ENCODE measurements at places on chromosomes 2 and 18.

DNA sequence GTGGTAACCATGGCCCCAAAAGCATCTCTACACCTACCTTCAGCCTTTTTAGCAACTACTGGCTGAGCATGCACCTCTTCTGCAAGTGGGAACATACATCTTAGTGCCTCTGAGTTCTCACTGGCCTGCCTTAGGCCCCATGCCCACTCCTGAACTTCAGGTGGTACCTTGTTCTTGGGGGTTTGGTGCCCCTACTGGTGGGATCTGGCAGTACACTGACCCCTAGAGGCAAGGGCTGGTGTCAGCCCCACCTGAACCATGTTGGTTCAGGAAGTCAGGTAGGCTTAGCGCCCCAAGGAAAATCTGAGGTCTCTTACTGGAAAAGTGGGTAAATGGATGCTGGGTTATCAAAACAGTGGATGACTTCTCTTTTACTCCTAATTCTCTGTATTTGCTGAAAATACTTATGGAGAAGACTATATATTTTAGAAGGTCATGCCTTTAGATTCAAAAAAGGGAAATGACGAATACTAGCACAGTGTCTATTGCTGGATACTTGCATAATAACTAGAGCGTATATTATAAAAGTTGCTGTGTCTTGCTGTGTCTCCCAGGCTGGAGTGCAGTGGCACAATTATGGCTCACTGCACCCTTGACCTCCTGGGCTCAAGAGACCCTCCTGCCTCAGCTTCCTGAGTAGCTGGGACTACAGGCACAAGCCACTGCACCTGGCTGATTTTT is 84.6 kb downstream of the RAB31 start:
- DNase-seq: peak; percentile 33

- DNase-seq: no peak
Observed at GRCh38 chr2:15048000-15048399, 415.5 kb downstream of the LRATD1 start.

- no peak for DNase-seq
Observed at GRCh38 chr2:216839688-216840087, 20.2 kb downstream of the TNP1 start.

DNA sequence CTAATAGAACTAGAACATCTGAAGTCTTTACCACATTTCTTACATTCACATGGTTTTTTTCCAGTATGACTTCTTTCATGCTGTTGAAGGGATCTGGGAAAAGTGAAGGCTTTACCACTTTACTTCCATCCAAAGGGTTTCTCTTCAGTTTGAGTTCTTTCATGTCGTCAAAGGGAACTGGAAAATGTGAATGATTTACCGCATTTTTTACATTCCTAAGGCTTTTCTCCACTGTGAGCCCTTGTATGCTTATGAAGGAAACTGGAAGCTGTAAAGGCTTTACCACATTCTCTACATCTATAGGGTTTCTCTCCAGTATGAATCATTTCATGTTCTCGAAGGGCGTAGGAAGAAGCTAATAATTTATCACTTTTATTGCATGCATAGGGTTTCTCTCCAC is 46.7 kb downstream of the NBEAL1 start:
- DNase-seq: no peak

DNA sequence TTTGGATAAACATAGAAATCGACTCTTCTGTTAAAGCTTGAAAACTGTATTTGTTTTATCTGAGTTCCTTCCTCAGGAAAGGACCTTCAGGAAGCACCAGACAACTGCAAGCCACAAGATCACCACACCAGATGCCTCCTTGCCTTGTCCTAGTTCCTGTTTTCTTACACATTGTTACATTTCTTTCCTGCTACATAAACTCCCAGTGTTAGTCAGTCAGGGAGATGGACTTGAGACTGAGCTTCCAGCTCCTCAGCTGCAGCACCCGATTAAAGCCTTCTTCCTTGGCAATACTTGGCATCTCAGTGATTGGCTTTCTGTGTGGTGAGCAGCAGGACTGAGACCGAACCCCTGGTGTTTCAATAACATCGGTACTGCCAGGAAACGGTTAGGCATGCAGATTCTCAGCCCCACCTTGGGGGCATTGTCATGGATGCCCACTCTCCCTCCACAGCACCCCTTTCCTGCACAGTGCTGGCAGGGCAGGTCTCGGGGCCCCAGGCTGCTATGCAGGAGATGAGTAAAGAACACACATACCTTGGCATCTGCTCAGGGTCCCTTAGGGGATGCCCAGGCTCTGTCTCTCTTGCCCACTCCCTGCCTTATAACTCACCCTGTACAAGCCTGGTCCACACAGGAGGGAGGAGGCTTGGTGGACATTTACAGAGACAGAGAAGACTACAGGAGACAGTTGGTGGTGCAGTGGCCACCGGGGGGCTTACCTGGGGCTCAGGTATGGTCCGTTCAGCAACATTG is 32.6 kb downstream of the ANKMY1 start:
- DNase-seq: no peak

GRCh38 chr2:54709336-54709809 is 14.1 kb upstream of the EML6 start:
- DNase-seq: no peak

- no peak for DNase-seq
Observed at GRCh38 chr2:2233171-2233826, 97.8 kb downstream of the MYT1L start.

- no peak for DNase-seq
Observed at GRCh38 chr2:147543056-147543455, 301.8 kb upstream of the ACVR2A start.

DNA sequence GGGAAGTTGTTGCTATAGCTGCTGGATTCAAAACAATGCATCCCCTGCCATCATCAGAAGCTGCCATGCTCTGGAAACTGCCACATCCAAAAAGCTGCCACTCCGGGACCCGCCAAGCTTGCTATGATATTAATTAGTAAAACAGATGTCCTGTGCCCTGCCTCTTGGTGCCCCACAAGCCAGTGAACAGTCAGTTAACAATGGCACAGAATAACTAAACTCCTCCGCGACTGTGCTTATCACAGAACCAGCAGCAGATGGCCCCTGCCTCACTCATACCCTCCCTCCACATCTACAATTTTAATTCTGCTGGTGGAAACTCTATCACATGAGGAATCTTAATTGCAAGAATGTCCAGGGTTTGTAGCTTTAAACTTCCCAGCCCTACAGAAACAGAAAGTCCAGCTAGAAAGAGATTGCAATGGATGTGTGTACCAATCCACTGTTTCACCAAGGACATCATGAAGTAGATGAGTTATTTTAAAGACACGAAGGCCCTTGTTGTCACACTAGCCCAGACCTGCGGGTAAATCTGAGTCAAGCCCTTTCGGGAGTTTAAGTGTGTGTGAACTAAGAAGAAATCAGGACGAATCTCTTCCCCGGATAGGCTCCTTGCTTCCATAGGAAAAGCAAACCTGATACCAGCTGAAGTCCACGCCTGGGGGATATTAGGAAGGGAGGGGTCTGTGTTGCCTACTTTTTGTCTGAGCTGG is 7.4 kb upstream of the ACYP2 start:
- no peak for DNase-seq

- DNase-seq: no peak
Observed at GRCh38 chr2:68189991-68190784, 32.5 kb downstream of the PNO1 start.

DNA sequence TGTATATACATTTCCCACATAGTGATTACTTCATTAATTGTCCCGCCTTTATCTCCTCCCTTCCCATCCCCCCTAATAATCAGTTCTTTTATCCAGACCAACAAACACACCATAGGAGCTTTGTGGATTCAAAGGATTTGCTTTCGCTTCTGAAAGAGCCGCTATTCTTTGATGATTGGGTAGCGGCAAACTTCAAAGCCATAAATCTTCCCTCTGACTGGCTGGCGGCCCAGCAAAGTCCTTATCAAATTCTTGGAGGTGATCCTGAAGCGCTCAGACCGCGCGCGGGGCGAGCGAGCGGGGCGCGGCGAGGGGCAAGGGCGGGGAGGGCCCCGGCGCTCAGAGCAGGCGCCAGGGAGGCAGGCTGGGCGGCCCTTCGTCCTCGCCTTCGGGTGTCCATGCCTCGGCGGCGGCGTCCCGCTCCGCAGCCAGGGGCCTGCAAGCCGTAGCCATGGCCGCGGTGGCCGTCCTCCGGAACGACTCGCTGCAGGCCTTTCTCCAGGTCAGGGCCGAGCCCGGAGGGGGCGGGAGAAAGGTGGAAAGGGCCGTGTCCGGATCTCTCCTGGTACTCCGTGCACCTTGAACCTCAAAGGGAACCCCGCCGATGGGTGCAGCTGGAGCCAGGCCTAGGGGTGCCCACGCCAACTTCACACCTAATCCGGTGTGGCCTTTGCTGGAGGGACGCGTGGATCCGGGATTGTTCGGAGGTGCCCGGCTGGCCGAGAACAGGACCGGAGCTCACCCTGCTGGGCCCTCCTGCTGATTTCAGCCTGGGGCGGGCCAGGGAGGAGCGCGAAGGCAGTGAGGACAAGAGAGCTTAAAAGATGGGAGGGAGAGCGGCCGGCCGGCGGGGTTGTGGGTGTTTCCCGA is at the start of gene SP5:
TSS of gene SP5 (plus strand) at position 276 of the 870 bp plus-strand sequence. CDS start at position 452, 176 bp downstream.
- peak; percentile 15 for DNase-seq

GRCh38 chr2:189601043-189601442 is 20.5 kb upstream of the SLC40A1 start:
- no peak for DNase-seq

DNA sequence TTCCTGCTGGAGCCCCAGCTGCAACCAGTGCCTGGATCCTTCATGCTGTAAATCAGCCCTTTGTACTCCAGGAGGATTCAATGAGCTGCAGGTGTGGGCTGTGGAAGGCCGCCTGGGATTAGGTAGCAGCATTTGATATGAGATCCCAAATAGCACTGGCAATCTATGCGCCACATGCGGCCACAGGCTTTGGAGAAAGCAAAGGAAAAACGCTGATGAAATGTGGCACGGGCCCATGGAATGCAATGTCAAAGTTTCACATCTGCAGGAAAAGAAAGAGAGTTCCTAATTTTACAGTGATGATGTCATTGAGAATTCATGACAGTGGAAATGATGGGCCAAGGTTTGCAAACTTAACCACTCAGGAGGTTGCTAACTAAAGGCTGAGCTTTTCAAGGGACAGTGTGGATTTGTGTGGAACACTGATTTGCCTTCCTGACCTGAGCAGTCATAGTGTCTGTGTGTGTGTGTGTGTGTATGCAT is 216.4 kb upstream of the OSR1 start:
- DNase-seq: no peak

DNA sequence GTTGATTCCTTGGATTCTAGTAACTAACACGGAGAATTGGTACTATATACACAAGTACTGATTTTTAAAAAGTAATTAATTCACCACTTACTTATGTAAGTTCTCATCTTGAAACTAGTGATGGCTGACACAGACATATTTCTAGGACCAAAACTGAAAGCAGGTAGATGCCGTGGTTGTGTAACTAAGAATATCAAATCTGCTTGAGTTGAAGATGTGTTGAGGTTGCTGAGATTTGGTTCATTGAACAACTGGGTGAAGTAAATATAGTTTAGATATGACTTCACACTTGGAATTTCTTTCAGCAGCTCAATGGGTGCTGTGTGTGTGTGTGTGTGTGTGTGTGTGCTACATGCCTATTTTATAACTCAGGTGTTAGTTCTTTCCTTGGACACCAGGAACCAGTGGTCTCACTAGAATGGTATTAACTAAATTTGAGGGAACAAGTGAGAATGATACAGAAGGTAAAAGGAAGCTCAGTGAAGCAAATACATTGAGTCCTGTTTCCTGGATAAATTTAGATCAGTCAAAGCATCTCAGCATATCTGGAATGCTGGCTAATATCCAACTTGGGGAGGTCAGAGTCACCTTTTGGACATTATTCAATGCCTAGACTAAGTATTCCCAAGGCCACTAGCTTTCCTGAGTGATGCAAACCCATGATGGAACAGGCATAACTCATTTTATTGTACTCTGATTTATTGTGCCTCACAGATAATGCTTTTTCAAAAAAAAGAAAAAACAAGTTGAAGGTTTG is 110.7 kb upstream of the ZEB2 start:
- no peak for DNase-seq

DNA sequence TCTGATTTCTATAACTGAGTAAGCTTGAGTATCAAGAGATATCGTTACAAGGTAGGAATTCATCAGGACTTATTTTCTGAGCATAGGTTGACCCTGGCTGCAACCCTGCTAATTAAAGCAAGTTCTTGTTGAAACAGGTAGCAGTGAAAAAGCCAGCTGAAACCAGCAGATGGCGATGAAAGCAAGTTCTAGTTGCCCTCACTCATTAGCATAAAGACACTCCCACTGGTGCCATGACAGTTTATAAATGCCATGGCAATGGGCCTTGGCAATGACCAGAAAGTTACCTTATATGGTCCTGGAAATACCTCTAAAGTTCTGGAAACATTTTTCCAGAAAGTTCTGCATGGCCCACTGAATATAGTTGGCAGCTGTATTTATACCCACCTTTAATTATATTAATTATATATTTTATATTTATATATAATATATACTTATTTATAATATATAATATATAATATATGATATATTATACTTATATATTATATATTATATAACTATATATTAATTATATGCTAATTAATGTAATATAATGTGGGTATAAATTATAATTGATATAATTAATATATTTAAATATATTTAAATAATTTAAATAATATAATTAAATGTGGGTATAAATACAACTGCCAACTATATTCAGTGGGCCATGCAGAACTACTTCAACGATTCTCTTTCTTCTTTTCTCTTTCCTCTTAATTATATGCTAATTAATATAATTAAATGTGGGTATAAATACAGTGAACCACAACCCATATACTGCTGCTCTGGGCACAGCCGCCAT is 188.0 kb downstream of the CDH7 start:
- DNase-seq: peak; percentile 0

DNA sequence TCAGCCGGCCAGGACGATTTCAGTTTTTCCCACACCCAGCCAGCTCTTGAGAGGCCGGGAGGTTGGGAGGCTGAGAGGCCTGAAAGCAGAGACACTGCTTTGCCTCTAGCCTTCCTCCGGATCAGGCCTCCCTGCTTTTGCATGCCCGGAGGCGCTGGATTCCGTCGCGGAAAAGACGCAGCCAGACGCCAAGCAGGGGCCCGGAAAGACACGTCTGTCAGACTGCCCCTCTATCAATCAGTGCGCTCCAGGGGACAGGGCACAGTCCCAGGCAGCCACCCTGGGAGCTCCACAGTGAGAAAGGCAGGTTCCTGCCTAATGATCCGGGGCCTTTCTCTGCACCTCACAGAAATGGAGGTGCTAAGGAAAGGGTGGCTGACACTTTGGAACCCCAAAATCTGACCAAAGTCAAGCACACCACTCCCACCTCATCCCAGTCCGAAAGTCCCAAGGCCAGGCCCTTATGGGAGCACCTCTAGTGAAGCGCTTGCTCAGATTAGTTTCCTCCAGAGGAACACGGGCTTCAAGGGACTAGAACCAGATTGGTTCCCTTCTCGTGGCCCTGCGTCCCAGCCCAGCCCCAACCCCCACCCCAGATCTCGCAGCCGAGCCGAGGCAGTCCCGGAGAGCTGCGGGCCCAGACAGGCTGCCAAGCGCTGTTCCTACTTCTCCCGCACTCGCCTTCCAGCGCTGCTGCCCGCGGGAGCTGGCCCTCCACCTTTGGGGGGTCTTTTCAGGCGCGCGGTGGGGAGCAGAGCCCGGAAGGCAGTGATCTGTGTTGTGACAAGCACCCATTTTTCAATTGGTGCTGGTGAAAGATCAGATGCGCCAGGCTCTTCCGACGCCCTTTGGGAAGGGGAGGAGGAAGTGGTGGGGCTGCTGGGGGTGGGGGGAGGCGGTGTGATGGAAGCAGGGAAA is 5.0 kb downstream of the DLX1 start:
- no peak for DNase-seq

Data from activated T-cell treated with anti-CD3 and anti-CD28 coated beads for 48 hours (primary cell).